ENCODE measurements at places on chromosomes 12 and 14.

DNA sequence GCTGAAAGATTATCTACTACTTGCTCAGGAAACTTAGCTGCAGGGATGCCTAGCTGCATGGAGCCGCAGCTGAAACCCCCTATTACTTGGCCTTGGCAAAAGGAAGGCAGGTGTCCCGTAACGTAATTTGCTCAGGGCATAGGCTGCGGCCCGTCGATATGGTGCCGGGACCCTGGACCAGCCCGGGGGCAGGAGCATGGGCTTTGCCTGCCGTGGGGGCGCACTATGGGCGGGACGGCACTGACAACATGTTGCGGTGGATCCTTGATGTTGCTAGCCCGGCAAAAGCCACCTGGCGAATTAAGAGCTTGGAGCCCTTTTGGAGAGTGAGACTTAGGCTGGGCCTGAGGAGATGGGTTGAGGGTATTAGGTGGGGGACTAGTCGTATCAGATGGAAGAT, 1551.2 kb downstream of the AACS start:
- DNase-seq: no peak

- DNase-seq: no peak
These were observed 31.1 kb downstream of the MYF5 start for GRCh38 chr12:80747800-80748199.

- peak; percentile 40 for DNase-seq
These were observed 359.9 kb downstream of the RGS6 start for GRCh38 chr14:72291908-72292688.

GRCh38 chr12:45582986-45583659, 146.4 kb upstream of the ARID2 start:
- DNase-seq: no peak

- no peak for DNase-seq
These were observed 68.8 kb downstream of the PLEKHG3 start for GRCh38 chr14:64773046-64773445.

DNA sequence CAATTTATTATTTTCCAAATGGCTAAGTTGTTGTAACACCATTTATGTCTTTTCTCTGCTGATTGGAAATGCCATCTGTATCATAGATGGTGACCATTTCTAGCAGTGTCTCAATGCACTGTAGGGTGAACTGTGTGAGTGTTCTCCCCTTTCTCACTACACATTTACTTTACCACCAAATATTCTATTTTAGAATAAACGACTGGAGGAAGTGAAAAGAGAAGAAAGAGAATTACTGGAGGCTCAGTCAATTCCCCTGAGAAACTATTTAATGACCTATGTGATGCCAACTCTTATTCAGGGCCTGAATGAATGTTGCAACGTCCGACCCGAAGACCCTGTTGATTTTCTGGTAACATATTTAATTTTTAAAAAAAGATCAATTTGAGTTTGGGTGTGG, 15.5 kb upstream of the PAPOLA start:
- no peak for DNase-seq

GRCh38 chr12:39902821-39903220, 203.1 kb downstream of the SLC2A13 start:
- DNase-seq: no peak

DNA sequence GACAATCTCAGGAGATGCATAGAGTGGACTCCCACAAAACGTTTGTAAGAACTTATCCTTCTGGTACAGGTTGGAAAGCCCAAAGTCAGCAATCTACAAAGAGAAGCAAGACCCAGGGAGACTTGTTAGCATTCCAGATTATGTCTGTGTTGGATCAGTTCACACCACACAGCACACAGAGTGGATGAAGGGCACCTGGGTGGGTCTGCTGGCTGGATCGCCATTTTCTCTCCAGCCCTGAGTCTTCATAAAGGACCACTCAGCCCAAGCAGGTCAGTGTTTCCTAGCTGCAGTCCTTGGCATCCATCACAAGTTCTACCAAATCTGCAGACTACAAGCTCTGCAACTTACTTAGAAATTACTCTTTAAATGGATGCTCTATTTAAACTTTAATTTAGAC, 66.0 kb downstream of the NUAK1 start:
- DNase-seq: no peak

DNA sequence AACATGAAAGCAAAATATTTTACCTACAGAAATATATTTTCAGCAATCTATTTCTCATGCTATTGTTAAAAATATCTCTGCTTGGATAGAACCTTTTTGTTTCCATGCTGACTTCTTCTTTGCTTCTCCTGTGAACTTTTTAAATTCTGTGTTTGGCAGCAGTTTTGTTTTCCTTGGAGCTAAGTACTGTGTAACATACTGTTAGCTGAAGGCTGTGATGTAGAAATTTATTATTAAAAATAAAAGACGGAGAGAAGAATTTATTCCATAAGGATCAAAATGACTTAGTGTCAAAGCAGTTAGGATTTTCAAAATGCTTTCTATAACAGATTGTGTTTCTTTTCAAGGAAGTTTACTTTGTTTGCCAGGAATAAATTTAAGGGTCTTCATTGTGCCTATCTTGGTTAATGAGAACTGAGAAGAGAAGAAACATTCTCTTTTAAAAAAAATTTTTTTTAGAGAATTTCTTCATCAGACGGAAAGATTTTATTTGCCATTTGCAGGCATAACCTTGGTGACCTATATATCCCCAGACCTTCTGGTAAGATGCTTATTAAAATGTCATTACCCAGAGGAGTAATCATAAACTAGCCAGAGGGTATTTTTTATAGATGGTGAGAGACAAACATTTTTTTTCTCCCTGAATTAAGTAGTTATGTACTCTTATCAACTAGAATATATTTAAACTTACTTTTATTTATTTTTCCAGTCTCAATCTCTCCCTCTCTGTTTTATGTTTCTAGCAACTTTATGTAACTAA, 147.1 kb upstream of the SLCO1C1 start:
- DNase-seq: no peak

GRCh38 chr14:51394384-51394783, 154.3 kb downstream of the TMX1 start:
- DNase-seq: peak; percentile 75

DNA sequence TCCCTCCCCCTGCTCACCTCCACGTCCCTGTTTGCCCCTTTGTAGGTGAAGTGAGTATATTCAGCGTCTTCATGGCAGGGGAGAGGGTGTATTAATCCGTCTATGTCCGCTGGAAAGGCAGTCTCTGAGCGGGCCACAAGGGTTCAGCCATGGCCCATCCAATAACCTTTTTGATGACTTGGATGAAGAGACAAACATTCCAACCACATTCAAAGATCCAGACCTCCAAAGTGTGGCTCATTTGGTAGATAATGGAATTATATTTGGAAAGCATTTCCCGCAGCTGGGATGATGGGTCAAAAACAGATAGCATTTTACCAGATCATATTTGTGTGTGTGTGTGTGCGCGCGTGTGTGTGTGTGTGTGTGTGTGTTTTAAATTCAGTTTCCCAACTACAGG, 345.9 kb downstream of the DPF3 start:
- DNase-seq: peak; percentile 42

- DNase-seq: no peak
These were observed 17.9 kb upstream of the CFAP54 start for GRCh38 chr12:96471368-96472050.

DNA sequence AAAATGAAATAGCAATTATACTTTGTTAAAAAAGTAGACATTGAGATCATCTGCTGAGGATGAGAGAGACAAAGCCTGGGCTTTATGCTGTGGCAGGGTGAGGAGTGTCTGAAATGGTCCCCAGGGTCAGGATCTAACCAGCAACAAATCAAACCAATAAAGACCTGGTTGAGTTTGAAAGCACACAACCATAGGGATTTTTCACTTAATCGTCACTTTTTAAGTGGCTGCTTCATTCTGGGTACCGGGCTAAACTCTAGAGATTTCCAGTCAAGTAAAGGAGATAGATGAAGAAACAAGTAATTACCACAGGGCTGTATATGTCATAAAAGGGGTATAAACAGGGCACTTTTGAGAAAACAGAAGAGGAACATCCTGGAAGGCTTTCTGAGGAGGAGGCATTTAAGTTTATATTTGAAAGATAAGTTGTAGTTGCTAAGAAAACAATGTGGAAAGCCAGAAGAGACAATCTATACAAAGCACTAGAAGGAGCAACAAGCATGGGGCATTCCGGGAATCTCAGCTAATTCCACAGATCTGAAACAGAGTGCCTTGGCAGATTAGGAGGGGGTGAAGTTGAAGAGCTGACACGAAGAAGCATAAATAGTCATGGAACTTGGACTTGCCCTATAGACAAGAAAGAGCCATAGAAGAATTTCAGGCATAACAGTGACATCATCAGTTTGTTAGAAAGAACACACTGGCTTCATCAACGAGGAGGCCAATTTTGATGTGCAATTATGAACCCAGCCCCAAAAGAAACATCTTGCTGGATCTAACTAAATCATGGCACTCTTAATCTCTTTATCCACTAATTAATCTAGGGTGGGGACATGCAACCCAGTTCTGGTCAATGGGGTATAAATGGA, 46.9 kb upstream of the FRS2 start:
- DNase-seq: no peak

DNA sequence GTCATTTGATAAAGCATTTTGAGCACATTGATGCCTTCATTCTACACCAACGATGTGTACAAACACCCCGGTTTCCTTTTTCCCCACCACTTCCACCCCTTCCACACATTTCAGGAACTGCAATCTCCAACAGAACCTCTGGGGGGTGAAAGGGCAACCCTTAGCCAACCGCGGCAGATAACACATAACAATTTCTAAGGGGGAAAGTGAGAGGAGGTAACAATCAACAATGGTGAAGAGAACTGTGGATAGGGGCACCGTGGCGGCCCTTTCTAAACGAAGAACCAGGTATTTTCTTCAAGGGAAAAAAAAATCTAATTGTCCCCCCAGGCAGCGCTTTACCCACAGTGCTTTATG, 1.1 kb downstream of the KITLG start:
- DNase-seq: peak; percentile 42

DNA sequence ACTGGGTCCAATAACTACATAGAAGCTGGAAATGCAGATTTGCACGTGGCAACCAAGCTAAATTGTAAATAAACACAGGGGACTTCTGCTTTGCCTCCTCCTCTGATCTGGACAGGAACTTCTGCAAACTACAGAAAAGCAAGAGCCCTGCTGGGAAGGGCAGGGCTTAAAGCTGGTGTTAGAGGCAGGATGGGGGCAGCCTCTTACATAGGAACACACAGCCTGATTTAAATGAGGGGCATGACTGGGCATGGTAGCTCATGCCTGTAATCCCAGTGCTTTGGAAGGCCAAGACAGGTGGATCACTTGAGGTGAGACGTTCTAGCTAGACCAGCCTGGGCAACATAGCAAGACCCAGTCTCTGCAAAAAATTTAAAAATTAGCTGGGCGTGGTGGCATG, 46.7 kb downstream of the ERH start:
- no peak for DNase-seq

GRCh38 chr12:87518481-87518880, 510.7 kb downstream of the C12orf50 start:
- no peak for DNase-seq

GRCh38 chr12:109735825-109736551, 22.4 kb downstream of the FAM222A start:
- DNase-seq: no peak

GRCh38 chr14:72998252-72998903, 28.5 kb downstream of the ZFYVE1 start:
- no peak for DNase-seq
